CD4-positive, alpha-beta T cell (primary cell): ENCODE measurements at places on chromosomes 6 and 20.

DNA sequence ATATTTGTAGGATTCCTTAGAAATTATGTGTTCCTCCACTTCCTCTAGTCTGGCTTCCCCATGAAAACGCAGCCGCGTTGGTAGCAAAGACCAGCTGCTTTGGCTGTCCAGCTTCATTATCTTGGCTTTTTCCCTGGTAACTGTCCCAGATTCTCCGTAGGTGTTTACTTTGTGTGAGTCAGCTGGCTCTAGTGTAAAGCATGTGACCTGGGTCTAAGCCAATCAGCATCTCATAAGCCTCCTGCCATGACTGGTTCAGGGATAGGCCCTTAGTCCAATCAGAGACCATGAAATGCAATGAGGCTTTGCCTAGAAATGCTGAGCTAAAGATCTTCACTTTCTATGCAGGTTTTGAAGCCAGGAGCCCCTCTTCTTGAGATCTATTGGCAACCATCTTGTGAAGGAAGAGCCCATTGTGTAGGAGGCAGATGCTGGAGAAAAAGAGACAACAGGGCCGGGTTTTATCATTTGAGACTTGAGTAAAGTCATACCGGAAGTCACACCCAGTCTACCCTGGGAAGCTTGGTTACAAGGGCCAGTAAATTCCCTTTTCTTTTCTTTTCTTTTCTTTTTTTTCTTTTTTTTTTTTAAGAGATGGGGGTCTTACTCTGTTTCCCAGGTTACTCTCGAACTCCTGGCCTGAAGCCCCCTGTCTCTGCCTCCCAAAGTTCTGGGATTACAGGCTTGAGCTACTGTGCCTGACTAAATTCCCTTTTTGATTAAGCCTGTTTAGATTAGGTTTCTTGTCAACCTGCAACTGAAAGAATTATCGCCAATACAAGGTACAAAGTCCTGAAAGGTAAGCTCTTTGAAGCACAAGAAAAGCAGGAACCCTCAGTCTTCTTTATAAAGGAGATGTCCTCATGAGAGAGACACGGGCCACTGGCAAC, 256.5 kb upstream of the RREB1 start:
- DNase-seq, result no peak

DNA sequence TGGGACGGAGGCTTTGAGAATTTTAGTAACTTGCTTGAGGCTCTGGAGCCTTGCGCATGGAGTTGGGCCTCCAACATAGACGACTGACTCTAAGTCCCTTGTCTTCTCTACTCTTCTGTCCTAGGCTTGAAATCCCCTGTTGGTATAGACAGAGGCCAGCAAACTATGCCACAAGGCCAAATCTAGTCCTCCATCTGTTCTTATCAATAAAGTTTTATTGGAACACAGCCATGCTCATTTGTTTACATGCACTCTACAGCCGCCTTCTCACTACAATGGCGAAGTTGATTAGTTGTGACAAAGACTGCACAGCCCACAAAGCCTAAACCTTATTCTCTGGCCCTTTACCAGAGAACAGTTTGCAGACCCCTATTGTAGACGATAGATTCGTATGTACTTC, 174.1 kb upstream of the ZFP64 start:
- no peak for DNase-seq

DNA sequence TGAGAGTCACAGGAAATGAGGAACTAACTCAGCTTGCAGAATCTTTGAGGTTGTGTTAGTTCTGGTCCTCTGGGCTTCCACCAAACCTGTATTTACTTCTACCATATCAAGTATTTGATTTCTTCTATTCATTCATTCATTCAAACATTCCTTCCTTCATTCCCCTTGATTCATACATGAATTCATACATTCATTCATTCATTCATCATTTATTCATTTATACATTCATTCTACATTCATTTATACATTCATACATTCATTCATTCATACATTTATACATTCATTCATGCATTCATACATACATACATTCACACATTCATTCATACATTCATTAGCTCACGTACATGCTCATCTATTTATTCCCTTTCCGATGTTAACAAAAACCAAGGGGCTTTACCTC, 120.3 kb downstream of the BMP7 start:
- no peak for DNase-seq

- DNase-seq, result no peak
Measured at GRCh38 chr6:2565499-2565898, 185.2 kb downstream of the MYLK4 start.

- no peak for DNase-seq
Measured at GRCh38 chr6:148169706-148170105, 172.9 kb upstream of the SASH1 start.

- peak; percentile 35 for DNase-seq
Measured at GRCh38 chr20:21235484-21236445, 67.4 kb upstream of the XRN2 start.

DNA sequence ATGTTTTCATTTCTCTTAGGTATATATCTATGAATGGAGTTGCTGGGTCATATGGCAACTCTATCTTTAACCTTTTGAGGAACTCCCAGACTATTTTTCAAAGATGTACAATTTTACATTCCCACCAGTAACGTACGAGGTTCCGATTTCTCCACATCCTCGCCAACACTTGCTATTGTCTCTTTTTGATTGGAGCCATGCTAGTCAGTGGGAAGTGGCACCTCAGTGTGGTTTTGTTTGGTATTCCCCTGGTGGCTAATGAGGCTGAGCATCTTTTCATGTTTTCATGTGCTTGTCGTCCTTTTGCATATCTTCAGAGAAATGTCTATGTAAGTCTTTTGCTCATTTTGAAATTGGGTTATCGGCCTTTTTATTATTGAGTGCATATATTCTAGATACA, 178.6 kb upstream of the EXOC2 start:
- DNase-seq, result no peak

DNA sequence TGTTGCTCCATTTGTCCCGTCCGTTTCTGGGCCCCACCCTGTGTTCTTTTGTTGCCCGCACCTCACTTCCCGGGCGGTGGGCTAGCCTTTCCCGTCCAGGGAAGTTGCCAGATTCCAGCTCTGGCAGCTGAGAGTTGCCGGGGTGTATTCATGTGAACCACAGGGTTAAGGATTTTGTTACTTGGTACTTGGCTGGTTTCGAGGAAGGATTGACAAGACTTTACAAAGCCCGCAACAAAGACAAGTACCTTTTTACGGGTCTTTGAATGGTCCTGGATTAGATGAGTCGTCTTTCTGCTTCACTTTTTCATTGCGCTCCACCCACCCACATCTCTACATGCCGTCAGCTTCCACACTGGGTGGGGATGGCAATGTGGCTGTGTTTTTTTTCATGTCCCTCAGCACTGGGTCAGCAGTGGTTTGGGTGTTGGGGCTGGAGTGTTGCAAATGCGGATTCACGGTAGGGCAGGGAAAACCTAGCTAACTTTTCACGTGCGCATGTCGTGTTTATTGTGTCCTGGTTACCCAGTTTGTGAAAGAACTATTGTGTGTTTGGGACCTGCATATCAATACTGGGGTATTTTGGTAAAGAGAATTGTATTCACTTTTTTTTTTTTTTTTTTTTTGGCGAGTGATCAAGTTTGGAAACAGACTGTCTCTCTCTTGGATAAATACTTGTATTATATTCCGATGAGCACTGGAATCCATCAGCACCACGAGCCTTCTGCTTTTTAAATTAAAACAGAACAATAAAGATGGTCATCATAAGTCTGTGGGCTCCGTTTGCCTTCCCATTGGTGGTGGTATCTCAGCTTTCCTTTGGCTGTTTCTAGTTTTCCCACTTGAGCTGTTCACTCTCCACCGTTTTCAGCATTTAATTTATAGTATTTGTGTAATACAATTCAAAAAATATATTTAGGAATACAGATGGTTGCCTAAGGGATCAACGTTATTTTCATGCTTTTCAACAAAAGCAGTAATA, 1.2 kb downstream of the DUSP22 start:
- DNase-seq, result no peak
